Cortex of kidney (tissue), 1 donor: ENCODE measurements at places on chromosomes 7 and 10.
A peak's percentile ranks its signal among the peaks of the same experiment; 100 is the strongest.

DNA sequence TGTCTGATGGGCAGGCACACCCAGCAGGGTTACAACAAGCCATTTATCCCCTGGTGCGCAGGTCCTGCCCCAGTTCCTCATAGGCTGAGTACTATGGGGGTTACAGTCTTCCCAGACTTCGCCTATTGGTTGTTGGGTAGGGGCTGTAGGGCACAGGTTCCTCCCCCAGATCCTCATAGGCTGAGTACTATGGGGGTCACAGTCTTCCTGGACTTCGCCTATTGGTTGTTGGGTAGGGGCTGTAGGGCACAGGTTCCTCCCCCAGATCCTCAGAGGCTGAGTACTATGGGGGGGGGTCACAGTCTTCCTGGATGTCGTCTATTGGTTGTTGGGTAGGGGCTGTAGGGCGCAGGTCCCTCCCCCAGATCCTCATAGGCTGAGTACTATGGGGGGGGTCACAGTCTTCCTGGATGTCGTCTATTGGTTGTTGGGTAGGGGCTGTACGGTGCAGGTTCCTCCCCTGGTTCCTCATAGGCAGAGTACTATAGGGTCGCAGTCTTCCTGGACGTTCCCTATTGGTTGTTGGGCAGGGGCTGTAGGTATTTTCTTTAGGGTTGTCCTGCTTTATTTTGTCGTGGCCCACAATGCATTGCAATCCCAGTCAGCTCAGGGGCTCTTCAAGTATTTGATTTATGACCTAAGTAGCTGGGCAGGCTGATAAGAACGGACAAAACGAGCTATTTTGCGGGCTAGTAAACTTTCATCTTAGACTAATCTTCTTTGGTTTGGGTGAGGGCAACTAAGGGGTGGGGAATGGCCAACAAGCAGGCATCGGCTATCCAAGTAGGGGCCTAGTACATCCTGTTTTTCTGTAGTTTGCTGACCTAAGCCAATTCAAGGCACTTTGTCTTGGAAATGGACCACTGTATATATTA is 3.4 kb downstream of the LRRC27 start:
- DNase-seq, result no peak

- no peak for DNase-seq
Observed at GRCh38 chr7:29798422-29798821, 7.9 kb upstream of the WIPF3 start.

GRCh38 chr10:81472927-81473470 is 402.0 kb upstream of the NRG3 start:
- DNase-seq, result no peak

DNA sequence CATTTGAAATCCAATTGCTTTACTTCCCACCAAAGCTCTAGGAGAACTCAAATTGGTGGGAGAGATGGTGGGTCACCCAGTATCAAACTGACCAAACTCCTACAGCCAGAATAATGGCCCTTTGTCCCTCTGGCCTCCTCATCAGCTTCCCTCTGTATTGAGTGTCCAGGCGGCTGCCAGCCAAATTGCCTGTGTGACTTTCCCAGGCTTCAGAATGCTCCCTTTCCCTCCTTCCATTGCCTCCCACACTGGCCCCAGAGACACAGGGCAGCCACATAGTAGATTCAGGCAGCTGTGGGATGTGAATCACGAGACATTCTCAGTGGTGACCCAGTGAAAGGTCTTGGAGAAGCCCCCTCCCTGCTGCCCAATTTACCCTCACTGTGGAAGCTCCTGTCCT is 12.7 kb upstream of the VDAC2 start:
- no peak for DNase-seq

GRCh38 chr10:124741281-124741921 is 2.8 kb downstream of the FAM53B start:
- no peak for DNase-seq

GRCh38 chr7:79118143-79118542 is 335.3 kb downstream of the MAGI2 start:
- no peak for DNase-seq

DNA sequence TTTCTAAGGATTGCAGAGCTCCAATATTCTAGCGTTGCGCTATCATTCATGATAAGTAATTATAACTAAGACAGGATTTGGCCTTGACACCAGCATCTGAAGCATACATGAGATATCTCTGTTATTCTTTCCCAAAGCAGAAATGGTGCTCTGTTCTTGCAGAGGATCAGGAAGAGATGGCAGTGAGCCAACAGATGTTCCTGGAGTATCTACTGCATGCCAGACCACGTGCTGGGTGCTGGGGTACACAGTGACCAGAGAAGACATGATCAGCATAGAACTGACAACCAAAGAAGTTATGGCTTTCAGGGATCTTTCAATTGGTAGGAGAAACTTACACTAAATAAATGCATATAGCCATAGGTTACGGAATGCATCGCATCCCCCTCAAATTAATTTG is 63.7 kb upstream of the PLXNA4 start:
- DNase-seq, result no peak

DNA sequence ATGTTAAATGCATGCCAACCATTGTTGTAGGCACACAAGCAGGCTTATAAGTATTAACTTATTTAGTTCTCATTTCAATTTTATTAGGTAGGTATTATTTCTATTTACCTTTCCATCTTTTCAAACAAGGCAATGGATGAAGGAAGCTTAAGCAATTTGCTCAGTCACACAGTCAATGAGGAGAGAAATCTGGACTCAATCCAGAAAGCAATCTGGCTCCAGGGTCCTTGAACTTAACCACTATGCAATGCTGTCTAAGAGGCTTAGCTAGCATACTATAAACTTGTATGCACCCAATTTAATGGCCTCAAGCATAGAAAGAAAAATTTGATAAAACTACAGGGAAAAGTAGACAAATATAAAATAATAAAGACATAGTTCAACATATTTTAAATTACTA is 88.6 kb downstream of the VWDE start:
- no peak for DNase-seq

DNA sequence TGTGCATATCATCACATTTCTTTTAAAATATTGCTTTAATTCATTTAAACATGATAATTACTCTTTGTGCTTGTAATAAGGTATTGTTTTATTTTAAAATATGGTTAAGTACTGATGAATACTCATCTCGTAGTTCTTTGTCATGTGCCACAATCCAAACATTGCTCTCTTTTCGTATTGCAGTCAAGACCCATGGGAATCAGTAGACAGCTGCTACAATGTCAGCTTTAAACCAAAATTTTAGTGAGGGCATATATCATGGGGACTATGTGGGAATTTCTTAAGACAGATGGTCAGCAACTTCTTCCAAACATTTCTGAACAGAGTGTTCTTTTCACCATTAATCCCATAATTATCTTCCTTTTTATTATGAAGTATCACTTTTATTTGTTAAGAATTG is 77.2 kb upstream of the FZD1 start:
- DNase-seq, result no peak

GRCh38 chr10:84156768-84157167 is 16.8 kb upstream of the GPR15LG start:
- DNase-seq, result no peak

DNA sequence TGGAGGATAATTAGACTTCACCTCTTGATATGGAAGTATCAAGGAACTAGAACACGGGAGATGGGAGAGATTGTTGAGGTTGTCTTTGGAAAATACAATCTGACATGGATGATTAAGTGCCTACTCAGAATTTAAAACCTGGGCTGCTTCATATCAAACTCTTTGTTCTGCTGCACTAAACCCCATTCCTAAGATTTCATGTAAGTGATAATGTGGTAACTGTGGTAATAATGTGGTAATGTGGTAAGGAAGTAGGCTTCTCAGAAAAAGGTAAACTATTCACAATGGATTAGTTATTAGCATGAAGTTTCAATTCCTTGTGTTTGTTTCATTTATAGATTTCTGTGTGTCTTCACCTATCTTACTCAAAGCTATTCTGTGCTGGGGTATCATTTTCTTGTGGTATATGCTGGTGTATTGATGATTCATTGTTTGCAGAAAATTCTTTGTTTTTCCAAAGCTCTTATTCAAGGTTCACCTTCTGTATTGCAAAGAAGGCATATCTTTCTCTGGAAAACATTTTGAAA is 129.9 kb upstream of the TAC1 start:
- no peak for DNase-seq

- no peak for DNase-seq
Observed at GRCh38 chr10:74206746-74207145, 55.7 kb downstream of the ADK start.

DNA sequence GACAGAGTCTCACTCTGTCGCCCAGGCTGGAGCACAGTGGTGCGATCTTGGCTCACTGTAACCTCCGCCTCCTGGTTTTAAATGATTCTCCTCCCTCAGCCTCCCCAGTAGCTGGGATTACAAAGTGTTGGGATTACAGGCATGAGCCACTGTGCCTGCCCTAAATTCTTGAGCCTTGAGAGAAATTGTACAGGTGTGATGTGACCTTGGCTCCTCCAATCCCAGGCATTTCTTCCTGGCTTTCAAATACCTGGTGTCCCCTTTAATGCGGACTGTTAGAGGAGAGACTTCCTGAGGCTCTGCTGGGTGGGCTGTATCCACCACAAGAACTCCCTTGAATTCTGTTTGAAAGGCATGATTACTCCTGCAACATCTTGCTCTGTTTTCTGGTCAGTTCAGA is 15.0 kb downstream of the MORN4 start:
- no peak for DNase-seq

GRCh38 chr7:137975221-137975620 is 26.7 kb downstream of the CREB3L2 start:
- no peak for DNase-seq

GRCh38 chr7:94997547-94997946 is 90.2 kb downstream of the PPP1R9A start:
- DNase-seq, result no peak

GRCh38 chr10:10977226-10977956 is 40.3 kb upstream of the CELF2 start:
- no peak for DNase-seq

DNA sequence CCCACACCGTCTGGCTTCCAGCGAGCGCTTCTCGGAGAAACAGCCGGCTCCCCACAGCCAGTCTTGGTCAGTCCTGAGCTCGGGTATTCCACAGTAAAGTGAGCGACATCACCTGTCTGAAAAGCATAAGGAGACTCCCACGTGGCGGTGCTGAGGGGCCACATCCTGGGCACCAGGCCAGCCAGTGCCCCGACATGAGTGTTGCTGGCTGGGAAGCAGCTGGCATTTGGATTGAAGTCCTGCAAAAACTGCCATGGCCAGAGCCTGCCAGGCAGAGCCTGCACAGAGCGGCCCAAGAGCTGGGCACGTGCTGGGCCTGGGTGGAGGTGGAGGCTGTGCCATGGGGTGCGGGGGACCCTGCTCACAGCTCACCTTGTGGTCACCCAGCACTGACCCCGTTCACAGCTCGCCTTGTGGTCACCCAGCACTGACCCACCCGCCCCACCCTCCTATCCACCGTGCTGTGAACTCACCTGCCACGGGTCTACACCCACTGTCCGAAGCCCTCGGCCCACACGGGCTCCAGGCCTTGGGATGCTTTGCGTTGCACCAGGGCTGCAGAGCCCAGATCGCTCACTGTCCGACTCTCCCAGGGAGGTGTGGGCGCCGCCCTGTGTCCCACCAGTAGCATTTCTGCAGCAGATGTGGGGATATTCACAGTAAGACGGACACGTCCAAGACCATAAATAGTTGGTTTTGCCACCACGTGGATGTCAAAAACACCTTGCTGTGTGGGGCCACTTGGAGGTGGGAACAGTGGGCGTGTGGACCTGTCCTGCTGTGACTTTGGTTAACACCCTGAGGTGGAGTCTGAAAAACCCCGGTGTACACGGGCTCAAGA is 48.8 kb downstream of the PITRM1 start:
- no peak for DNase-seq

- no peak for DNase-seq
Observed at GRCh38 chr7:16851829-16852228, 30.0 kb downstream of the AGR3 start.

- DNase-seq, result no peak
Observed at GRCh38 chr7:114916261-114916892, 5.5 kb upstream of the MDFIC start.

DNA sequence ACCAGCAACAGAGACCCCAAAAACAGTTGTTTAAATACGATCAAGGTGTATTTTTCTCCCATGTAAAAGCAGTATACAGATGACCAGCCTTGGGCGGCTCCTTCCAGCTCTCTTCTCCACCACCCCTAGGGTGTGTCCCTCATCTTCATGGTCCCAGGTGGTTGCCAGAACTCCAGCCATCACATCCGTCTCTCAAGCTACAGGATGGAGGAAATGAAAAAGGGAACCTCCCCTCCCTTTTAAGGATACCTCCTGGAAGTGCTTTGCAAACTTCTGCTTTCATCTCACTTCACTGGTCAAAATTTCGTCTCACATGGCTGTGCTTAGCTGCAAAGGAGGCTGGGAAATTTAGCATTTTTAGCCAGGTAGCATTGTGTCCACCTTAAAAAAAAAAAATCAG is 59.3 kb downstream of the C10orf105 start:
- no peak for DNase-seq

DNA sequence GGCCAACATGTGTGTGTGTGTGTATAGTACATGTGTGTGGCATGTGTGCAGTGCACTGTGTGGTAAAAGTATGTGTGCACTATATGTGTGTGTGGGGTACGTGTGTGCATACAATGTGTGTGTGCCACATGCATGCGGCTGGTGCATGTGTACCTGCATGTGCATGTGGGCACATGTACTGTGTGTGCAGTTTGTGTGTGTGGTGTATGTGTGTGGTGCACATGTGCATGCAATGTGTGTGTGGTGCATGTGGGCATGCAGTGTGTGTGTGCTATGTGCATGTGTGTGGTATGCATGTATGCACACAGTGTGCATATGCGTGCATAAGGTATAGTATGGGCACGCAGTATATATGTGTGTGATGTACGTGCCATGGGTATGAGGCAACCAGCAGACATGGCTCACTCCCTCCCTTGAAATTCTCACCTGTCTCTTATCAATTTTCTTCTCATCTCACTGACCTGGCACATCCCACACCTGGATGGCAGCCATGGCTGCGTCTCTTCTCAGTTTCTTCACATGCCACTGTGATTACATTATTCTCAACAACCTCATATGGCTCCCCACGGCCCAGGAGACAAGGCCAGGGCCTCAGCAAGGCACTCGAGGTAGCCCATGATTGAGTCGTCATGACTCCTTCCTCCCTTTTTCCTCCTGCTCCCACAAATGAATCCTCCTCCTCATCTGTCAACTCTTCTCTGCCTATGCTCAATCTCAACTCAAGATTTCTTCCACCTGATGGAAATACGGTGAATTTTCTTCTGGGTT is 57.0 kb downstream of the NUDCD3 start:
- DNase-seq, result no peak

DNA sequence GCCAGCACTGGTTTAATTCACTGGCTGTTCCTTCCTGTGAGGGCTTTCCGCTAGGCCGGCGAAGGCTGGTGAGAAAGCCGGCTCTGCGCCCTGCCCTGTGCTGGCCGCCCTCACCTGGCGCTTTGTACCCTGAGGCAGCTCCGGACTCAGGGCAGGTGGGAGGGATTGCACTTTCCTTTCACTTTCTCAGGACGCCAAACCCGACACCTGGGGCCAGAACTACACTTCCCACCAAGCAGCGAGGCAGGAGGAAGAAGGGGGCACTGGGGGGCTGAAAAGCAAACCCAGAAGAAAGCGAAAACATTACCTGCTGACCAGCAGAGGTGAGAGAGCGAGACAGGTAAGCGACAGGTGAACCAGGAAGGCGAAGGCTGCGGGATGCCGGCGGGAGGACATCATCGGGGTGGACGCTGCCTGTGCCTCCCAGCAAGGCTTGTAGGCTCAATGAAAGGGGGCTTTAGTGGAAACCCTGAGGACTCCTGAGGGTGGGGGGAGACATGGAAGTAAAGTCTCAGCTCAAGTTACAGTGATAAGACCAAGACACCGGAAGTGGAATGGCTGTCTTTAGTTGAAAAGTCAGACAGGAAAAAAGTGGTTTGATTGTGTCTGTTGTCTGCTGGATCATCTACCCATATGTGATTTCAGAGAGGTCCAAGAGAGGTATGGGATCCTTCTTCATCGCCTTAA is at the start of gene RAB19:
TSS of gene RAB19 (plus strand) at position 181 of the 687 bp plus-strand sequence. CDS start 3,589 bp downstream, outside the sequence.
- peak; percentile 9 for DNase-seq

GRCh38 chr7:12567015-12567414 is 3.5 kb upstream of the SCIN start:
- no peak for DNase-seq
